ENCODE measurements at places on chromosomes 12 and 14.

- DNase-seq: no peak
Observed at GRCh38 chr12:56286044-56286830, 13.9 kb downstream of the CS start.

DNA sequence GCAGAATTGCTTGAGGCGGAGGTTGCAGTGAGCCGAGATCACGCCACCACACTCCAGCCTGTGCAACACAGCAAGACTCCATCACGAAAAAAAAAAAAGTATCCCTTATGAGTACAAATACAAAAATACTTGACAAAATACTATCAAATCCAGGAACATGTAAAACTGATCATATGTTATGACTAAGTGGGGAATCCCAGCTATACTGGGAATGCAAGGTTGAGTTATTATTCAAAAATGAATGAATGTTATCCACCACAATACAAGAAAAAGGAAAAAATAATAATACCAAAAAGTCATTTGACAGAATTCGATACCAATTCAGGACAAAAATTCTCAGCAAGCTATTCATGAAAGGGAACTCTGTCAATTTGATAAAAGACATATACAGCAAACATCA, 32.6 kb downstream of the MOK start:
- no peak for DNase-seq

- DNase-seq: no peak
Observed at GRCh38 chr14:79373451-79373850, 837.9 kb downstream of the DIO2 start.

DNA sequence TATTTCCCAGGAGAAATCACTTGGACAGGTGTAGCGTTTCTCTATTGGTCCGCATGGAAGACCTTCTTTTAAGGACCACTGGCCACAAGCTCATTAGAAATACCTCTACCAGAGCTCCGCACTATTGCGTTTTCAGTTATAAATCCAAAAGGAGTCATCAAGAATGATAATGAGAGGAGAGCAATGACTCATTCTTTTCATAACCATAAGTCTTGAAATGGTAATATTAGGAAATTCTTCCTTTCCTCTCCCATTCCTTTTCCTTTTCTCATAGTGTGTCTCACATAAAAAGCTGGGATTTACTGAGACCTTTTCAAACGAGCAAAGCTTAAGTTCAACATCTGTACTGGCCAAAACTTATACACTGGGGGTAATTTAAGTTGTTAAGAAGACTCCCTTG, 215.7 kb downstream of the CPNE8 start:
- DNase-seq: no peak

DNA sequence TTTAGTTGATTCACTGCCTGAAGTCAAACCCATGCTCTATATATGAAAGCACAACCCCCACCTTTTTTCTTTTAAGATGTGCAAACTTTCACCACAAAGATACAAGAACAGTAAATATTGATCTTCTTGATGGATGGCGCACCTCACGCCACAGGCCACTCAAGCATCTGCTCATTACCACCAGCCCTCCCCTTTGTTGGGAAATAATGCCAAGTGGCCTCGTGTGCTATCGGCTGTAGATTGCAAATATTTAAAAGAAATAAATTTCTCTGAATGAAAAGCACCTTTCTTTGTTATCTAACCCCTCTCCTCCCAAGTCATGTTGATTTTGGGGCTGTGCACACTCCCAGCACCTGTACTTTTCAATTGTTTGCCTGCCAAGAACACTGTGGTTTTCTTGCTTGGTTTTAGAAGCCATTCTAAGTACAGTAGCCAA, 122.7 kb downstream of the C12orf42 start:
- DNase-seq: no peak

- DNase-seq: no peak
Observed at GRCh38 chr12:62625228-62625627, 158.6 kb downstream of the MON2 start.

DNA sequence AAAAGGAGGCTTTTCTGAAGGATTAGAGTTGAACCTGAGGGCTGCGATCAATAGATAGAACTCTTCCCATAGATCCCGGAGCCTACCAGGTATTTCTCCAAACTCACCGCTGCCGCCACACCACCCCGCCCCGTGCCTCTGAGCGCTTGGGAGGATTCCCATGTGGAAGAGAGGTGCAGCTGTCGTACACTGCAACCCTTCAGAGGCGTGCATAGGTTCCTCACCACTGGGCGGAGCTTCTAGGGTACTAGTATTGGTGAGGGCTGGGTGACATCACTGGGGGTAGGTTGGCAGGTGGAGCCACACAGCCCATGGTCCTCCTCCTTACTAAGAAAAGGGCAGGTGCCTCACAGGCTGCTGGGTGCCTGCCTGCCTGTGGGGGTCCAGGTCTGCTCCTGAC, 127.0 kb downstream of the TSPAN9 start:
- DNase-seq: no peak

DNA sequence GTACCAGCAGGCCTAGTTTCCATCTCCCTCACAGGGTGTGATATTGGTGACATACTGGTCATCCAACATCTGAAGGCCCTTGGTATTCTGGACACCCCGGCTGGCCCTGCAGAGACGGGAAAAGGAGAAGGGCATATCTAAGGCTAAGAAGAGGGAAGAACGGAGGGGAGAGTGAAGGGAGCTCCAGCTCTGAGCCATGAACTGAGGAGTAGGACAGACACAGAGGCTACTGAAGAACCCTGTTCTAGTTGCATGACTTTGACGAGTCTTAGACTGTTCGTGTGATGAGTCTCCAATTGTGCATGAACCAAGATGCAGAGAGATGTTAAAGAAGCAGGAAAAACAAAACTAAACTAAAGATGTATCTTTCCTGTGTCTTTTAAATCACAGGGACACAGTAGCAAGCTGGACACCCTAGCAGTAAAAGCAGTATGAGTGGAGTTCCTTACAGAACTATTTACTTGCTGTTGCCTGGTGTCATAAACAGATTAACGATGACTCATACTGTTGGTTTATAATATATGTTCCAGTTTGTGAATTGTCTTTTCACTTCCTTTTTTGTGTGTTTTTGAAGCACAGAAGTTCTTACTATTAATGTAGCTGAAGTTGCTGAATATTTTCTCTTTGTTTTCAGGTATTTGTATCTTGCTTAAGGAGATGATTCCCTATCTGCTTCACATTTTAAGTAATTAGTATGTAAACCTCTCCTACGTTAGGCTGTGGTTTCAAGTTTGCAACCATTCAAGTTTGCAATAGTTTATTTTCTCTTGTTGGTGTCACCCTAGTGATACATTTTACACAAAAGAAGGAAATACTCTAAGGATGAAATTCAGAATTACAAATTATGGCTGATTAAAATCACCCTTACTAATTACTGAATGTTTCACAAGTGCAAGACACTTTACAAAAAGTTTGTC, 15.7 kb downstream of the FAR2 start:
- peak; percentile 28 for DNase-seq

DNA sequence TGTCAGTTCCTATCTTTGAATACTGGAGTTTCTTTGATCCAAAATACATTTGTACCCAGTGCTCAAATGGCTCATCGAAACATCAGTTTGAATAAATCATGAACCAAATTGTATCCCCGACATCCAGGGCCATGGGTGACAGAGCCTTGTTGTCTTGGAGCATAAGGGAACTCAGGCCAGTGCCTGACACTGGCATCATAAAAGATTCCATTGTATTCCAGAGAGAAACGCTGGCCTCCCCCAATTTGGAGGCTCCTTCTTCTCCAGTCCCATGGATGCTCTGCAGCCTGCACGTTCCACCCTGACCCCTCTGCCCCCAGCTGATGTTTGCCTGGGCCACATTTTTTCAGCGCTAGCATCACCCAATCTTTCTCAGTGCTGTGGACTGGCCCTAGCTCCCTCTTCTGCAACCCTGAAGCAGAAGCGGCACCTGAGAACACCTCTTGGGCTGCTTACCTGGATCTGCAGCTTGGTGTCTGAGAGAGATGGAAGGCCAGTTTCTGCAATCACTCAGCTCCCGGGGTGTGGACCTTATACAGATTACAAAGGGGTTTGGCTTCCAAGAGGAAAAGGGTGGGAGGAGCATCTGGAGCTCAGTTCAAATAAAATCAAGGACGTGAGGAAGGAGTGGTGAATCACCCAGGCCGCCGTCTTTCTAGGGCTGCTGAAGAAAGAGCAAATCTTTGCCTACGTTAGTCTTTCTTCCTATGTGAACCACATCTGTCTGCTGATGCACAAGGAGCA, at the start of gene RNASE1:
Gene RNASE1, minus strand, starts transcription at position 504 of the 744 bp plus-strand sequence. CDS start 776 bp downstream, outside the sequence.
- no peak for DNase-seq

DNA sequence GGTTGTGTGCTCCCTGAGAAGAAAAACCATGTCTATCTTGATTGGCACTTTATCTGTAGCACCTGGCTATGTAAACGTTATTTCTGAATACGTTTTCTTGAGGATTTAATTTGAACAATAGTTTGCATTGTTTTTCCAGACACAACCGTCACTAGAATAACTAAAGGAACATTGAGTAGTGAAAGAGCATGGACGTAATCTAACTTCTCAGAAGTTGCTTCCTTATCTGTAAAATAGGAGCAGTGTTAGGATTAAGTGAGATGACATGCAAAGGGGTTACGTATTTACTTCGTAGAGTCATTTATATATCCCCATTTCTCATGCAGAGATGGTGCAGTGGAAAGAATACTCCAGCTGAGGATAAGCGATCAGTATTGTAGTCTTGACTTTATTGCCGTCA, 8.1 kb downstream of the AEBP2 start:
- DNase-seq: no peak

- no peak for DNase-seq
Observed at GRCh38 chr12:11734580-11735180, 85.2 kb downstream of the ETV6 start.

DNA sequence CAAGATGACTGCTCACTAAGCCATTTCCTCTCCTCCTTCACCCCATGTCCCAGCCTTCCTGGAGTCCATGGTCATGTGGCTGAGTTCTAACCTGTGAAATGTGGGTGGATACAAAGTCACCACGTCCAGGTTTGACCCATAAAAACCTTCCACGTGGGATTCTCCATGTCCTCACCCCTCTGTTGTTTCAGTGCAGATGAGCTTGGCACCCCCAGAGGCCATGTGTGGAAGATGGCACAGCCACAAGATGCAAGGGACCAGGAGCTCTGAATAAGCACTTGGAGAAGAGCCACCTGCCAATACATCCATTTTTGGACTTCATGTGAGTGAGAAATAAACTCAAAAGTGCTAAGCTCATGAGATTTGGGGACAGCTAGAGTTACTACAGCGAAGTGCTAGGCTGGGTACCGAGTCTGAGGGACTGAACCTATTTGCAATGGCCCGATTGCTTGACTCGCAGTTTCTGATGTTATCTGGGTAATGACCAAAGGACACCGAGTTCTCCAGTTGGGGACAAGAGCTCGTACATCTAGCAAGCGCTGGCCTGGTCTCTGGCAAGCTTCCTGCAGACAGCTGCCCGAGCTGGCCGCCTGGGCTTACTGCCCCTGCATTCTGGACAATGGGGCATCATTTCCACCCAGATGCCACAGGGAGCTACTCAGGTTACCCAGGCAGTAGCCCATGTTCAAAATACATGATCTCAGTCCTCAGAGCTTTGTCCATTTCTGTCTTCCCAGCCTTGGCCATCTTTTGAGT, 7.7 kb upstream of the SLC24A4 start:
- DNase-seq: no peak

- no peak for DNase-seq
Observed at GRCh38 chr12:5648692-5649359, 216.9 kb downstream of the NTF3 start.

- no peak for DNase-seq
Observed at GRCh38 chr12:3744229-3744901, 8.5 kb downstream of the CRACR2A start.

All from CD4-positive, alpha-beta T cell treated with Interleukin-1 beta for 1 hour (primary cell).